Effector memory CD4-positive, alpha-beta T cell (primary cell): ENCODE measurements at places on chromosomes 5 and 9.

DNA sequence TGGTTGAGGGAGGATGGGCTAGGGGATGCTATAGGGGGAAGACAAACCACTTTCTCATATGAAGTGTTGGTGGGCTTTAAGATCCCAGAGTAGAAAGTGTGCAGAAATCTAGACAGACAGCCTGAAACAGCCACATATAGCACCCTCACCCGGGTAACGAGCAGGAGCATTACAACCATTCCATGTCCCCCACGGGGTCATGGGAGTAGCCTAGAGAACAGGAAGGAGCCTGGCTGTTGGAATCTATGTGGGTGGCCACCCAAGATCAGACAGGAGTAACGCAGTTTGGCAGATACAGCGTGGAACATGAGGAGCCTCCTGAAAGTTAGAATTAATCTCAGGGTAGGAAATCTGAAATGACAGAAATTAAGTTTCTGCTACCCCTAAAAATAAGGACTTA is 146.1 kb upstream of the RAI14 start:
- H3K27me3 ChIP-seq = no peaks in the 10 kb centered on the region
- H3K27ac ChIP-seq = no peak overlapping the region
- no peak for DNase-seq
- no peaks in the 10 kb centered on the region for H3K36me3 ChIP-seq
- no peaks in the 10 kb centered on the region for H3K4me1 ChIP-seq

DNA sequence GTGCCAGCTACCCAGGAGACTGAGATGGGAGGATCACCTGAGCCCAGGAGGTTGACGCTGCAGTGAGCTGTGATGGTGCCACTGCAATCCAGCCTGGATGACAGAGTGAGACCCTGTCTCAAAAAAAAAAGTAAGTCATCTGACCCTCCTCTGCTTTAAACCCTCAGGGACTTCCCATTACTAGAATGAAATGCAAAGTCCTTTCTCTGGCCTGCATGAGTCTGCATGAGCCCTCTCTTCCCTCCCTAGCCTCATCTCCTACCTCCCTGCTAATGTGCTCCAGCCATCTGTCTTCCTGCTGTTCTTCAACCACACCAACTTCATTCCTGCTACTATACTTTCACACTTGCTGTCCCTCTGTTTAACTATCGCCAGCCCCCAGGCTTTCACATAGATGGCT is 15.3 kb downstream of the IL5 start:
- H3K4me1 ChIP-seq = peaks cover 10% of the 10 kb centered on the region
- H3K27me3 ChIP-seq = no peaks in the 10 kb centered on the region
- no peaks in the 10 kb centered on the region for H3K36me3 ChIP-seq
- no peak overlapping the region for H3K27ac ChIP-seq

DNA sequence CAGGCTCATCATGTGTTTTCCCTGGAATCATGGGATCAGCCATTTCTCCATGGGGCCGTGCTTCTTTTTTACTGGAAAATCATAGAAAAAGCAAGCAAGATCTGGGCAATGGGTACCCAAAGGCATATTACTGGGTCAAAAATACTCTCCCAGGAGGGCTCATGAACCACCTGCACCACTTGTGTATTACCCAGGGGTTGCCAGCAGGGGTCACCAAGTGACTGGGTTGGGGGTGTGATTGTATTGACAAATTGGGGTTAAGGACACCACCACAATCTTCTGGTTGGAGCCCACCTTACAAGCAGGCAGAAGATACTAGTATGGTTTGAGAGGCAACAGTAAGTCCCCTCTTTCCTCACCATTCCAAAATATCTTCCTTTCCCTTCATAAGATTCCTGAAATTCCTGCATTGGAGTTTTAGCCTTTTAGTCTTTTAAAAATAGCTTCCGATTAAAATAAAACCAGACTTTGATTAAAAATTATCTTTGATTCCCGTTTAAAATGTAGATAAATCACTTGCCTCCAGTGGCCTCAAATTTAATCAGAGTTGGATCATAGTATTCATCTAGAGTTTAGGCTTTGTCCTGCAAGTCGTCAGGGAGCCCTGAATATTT is 603.3 kb downstream of the KIF4B start:
- H3K4me3 ChIP-seq = no peak overlapping the region
- H3K4me1 ChIP-seq = no peaks in the 10 kb centered on the region
- H3K27me3 ChIP-seq = no peaks in the 10 kb centered on the region
- H3K27ac ChIP-seq = no peak overlapping the region

GRCh38 chr5:53712327-53712726 is 151.9 kb downstream of the NDUFS4 start:
- no peak overlapping the region for H3K27ac ChIP-seq
- DNase-seq = no peak
- H3K36me3 ChIP-seq = no peaks in the 10 kb centered on the region
- H3K4me3 ChIP-seq = no peak overlapping the region
- no peaks in the 10 kb centered on the region for H3K27me3 ChIP-seq

GRCh38 chr5:147455822-147456450 is 53.9 kb downstream of the DPYSL3 start:
- no peak for DNase-seq
- H3K4me3 ChIP-seq = no peak overlapping the region
- peaks cover 16% of the 10 kb centered on the region for H3K27me3 ChIP-seq
- H3K27ac ChIP-seq = no peak overlapping the region
- peaks cover 8% of the 10 kb centered on the region for H3K4me1 ChIP-seq
- no peaks in the 10 kb centered on the region for H3K36me3 ChIP-seq

- H3K27ac ChIP-seq = no peak overlapping the region
- H3K4me1 ChIP-seq = no peaks in the 10 kb centered on the region
- no peaks in the 10 kb centered on the region for H3K36me3 ChIP-seq
- DNase-seq = no peak
- H3K27me3 ChIP-seq = no peaks in the 10 kb centered on the region
- no peak overlapping the region for H3K4me3 ChIP-seq
These were observed 16.5 kb upstream of the SAP30L start for GRCh38 chr5:154429341-154429740.

DNA sequence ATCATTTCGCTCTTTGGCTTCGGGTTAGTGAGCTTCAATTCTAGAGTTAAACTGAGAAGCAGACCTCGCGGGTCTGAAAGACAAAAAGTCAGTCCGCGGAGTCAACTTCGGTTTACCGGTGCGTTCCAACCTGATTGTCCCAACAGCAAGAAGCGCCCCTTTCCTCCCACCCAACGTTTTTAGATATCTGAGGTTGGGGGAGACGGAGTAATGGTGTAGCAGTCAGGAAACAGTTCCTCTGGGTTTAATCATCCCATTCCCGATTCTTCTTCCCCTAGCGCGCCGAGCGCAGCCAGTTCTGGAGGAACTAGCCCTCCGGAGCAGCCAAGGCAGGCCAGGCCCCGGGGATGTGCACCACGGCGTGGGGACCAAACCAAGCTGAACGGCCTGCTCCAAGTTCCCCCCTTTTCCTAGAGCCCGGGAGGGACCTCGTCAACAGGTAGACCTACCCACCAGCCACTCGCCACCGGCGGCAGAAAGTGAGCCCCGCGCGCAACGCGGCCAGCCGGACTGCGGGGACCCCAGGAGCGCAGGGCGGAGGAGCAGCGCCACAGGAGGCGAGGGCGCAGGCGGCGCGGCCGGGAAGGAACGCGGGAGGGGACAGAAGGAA is 622 bp upstream of the ISL1 start:
- no peak for DNase-seq
- H3K4me1 ChIP-seq = no peaks in the 10 kb centered on the region
- H3K36me3 ChIP-seq = no peaks in the 10 kb centered on the region
- H3K27me3 ChIP-seq = peaks cover 18% of the 10 kb centered on the region

GRCh38 chr5:131952301-131952857 is 6.9 kb upstream of the MEIKIN start:
- DNase-seq = no peak
- H3K4me3 ChIP-seq = no peak overlapping the region
- H3K36me3 ChIP-seq = peaks cover 12% of the 10 kb centered on the region
- H3K27ac ChIP-seq = no peak overlapping the region
- no peaks in the 10 kb centered on the region for H3K27me3 ChIP-seq
- H3K4me1 ChIP-seq = no peaks in the 10 kb centered on the region

GRCh38 chr9:88965473-88965872 is 25.8 kb upstream of the S1PR3 start:
- no peaks in the 10 kb centered on the region for H3K36me3 ChIP-seq
- no peak overlapping the region for H3K4me3 ChIP-seq
- no peaks in the 10 kb centered on the region for H3K27me3 ChIP-seq
- H3K4me1 ChIP-seq = no peaks in the 10 kb centered on the region
- DNase-seq = no peak

- DNase-seq = no peak
- H3K36me3 ChIP-seq = no peaks in the 10 kb centered on the region
- no peak overlapping the region for H3K4me3 ChIP-seq
- H3K4me1 ChIP-seq = no peaks in the 10 kb centered on the region
- no peak overlapping the region for H3K27ac ChIP-seq
These were observed 132.8 kb downstream of the MACROH2A1 start for GRCh38 chr5:135266303-135266635.

GRCh38 chr9:89234205-89235067 is 55.8 kb upstream of the SHC3 start:
- peaks cover 3% of the 10 kb centered on the region for H3K27me3 ChIP-seq
- no peaks in the 10 kb centered on the region for H3K4me1 ChIP-seq
- no peak for DNase-seq
- no peak overlapping the region for H3K4me3 ChIP-seq

- no peaks in the 10 kb centered on the region for H3K4me1 ChIP-seq
- no peak overlapping the region for H3K4me3 ChIP-seq
These were observed 415.6 kb downstream of the GADD45G start for GRCh38 chr9:90020276-90020871.

- H3K36me3 ChIP-seq = peaks cover 9% of the 10 kb centered on the region
- no peaks in the 10 kb centered on the region for H3K27me3 ChIP-seq
- H3K4me1 ChIP-seq = peaks cover 8% of the 10 kb centered on the region
- no peak overlapping the region for H3K27ac ChIP-seq
These were observed 5.4 kb downstream of the LSM11 start for GRCh38 chr5:157748760-157749461.

GRCh38 chr5:135718151-135718550 is 116.3 kb upstream of the SLC25A48 start:
- no peaks in the 10 kb centered on the region for H3K27me3 ChIP-seq
- DNase-seq = no peak
- H3K36me3 ChIP-seq = no peaks in the 10 kb centered on the region
- no peak overlapping the region for H3K27ac ChIP-seq
- H3K4me3 ChIP-seq = no peak overlapping the region
- no peaks in the 10 kb centered on the region for H3K4me1 ChIP-seq

DNA sequence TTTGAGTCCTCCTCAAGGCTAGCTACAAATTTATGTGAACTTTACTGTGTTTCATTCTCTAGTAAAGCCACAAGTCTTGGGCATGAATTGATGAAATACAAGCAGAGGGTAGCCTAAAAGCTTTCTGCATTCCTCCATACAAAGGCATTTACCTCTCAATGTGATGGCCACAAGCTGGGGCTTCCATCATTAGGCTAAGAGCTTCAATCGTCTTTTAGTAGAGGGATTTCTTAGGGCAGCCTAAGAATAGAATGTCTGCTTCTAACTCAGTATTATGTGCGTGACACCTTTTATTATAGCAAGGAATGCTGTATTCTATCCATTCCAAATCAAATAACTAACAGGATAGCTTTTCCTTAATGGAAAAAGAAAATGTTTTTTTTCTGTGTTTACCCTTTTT is 3.7 kb downstream of the PLAC8L1 start:
- no peak overlapping the region for H3K27ac ChIP-seq
- no peak overlapping the region for H3K4me3 ChIP-seq
- no peak for DNase-seq
- H3K27me3 ChIP-seq = no peaks in the 10 kb centered on the region
- no peaks in the 10 kb centered on the region for H3K36me3 ChIP-seq

- peaks cover 30% of the 10 kb centered on the region for H3K4me1 ChIP-seq
These were observed 1.5 kb upstream of the CFAP77 start for GRCh38 chr9:132408521-132408920.

- no peaks in the 10 kb centered on the region for H3K36me3 ChIP-seq
- no peaks in the 10 kb centered on the region for H3K4me1 ChIP-seq
- no peak overlapping the region for H3K27ac ChIP-seq
These were observed 74.8 kb upstream of the PIK3R1 start for GRCh38 chr5:68140763-68141162.

GRCh38 chr5:72378639-72379289 is 58.6 kb downstream of the PTCD2 start:
- no peak overlapping the region for H3K27ac ChIP-seq
- H3K4me1 ChIP-seq = no peaks in the 10 kb centered on the region
- DNase-seq = no peak
- H3K27me3 ChIP-seq = no peaks in the 10 kb centered on the region
- H3K4me3 ChIP-seq = no peak overlapping the region

DNA sequence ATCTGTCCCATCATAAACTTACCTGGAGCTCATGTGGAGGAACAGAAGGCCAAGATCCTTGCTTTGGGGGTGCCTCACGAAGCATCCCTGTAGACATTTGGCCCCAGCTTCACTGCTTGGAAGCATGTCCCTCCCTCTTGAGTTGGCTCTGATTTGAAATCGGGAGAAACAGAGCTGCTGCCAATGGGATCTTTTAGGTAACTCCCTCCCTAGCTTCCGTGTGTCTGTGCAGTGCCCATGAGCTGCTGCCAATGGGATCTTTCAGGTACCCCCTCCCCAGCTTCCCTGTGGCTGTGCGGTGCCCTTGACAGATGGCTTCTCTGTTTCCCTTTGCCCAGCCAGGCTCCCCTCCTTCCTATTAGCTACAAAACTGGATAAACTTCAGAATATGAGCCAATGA is 178.0 kb downstream of the NR3C1 start:
- H3K4me3 ChIP-seq = no peak overlapping the region
- peaks cover 33% of the 10 kb centered on the region for H3K4me1 ChIP-seq
- no peak overlapping the region for H3K27ac ChIP-seq
- H3K27me3 ChIP-seq = no peaks in the 10 kb centered on the region

GRCh38 chr9:105072476-105072875 is 144.5 kb upstream of the ABCA1 start:
- no peak overlapping the region for H3K27ac ChIP-seq
- H3K4me3 ChIP-seq = no peak overlapping the region
- no peaks in the 10 kb centered on the region for H3K27me3 ChIP-seq

- H3K27ac ChIP-seq = no peak overlapping the region
- no peak overlapping the region for H3K4me3 ChIP-seq
- no peaks in the 10 kb centered on the region for H3K27me3 ChIP-seq
These were observed 289.4 kb upstream of the DAB2 start for GRCh38 chr5:39714036-39714698.

- DNase-seq = no peak
- H3K36me3 ChIP-seq = peaks cover 7% of the 10 kb centered on the region
- no peak overlapping the region for H3K4me3 ChIP-seq
- no peaks in the 10 kb centered on the region for H3K27me3 ChIP-seq
- no peak overlapping the region for H3K27ac ChIP-seq
These were observed 19.1 kb downstream of the SREK1IP1 start for GRCh38 chr5:64749385-64749784.

DNA sequence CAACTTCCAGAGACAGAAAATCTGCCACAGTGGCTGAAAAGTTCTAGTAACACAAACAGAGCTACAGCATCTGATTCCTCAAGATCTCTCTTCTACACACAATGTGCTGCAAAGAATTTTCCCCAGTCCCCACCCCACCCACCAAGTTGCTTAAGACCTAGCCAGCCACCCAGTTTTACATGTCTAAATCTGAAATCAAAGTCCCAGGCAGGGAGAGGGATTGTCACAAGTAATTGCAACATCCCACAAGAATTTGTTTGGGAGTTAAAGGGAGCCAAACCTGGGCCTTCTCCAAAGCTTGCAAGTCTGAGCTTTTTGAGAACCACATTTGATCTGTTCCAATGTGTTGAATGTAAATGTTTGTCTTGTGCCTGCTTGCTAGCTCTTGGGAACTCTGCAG is 15.5 kb downstream of the IGIP start:
- H3K4me3 ChIP-seq = no peak overlapping the region
- H3K27me3 ChIP-seq = peaks cover 8% of the 10 kb centered on the region
- H3K4me1 ChIP-seq = peaks cover 13% of the 10 kb centered on the region
- H3K27ac ChIP-seq = no peak overlapping the region
- DNase-seq = no peak
